ENCODE measurements at places on chromosomes 1 and 21.
A peak's percentile ranks its signal among the peaks of the same experiment; 100 is the strongest.

DNA sequence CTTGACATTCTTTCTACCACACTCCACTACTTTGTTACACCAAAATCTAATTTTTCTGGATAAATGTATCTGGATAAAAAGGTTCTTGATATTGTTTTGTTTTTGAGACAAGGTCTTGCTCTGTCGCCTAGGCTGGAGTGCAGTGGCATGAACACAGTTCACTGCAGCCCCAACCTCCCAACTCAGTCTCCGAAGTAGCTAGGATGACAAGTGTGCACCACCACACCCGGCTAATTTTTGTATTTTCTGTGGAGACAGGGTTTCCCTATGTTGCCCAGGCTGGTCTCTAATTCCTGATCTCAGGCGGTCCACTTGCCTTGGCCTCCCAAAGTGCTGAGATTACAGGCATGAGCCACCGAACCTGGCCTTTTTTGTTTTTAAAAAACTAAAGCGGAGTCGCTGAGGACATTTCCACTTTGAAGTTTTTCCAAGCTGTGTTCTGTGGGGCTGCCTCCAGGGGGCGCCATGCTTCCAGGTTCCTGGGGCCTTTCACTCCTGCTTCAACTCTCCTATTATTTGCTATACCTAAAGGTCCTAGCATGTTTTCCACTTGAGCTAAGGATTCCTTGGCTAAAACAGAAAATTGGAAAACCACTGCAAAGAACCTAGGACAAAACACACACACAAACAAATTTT, 14.1 kb upstream of the NCMAP start:
- no peak for DNase-seq

GRCh38 chr1:187762118-187762517, 933.4 kb downstream of the PLA2G4A start:
- no peak for DNase-seq

DNA sequence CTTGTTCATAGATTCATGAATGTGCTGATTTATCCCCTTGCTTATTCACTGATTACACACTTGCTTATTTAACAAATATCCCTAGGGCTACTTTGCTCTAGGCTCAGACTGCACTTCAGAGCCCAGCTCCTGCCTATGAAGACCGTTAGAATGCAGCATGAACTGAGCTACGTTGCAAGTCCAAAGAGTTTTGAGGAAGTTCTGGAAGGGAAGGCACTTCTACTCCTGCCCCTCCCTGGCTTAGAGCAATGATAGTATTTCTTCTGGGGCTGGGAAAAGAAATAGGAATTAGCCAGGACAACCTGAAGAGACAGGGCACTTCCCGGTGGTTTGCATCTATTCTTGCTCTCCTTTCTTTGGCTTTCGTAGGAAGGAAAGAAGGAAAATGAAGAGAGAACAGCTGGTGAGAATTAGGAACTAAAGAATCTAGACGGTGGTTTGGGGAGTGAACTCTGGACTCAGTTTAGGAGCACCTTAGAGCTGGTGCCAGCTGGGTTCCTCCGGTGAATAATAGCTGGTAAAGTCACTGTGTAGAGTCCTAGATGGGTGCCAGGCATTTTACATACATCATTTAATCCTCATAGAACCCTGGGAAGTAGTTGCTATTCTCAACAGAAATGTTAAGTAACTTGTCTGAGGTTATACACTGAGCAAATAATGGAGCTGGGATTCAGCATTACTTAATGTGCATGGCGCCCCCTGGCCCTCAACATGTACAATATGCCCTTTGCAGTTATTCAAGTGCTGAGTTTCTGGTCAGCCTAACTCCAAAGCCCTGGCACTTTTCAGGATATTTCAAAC, 65.9 kb downstream of the NDUFS5 start:
- peak; percentile 28 for DNase-seq

DNA sequence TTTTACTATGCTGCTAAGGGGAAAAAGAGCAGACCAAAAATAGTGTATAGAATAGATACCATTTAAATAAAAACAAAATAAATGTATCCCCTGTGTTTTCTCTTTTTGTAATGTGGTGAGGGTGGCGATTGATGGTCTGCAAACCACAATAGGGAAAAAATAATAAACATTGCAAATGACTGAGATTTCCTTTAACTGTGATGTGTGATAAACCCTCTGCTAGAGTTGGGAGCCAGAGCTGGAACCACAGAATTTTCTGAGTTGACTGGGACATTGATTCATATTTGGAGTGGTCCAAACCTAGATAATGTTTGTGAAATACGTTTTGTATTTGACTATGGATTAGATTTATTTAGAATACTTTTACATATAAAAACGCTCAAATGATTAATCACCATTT, 70.6 kb upstream of the PTGFR start:
- no peak for DNase-seq
